Placental pericyte (primary cell): ENCODE measurements at places on chromosomes 13 and 19. TPM values are rescaled to one million over a fixed set of nuclear protein-coding genes. Genes with fewer than 3 reads are reported as not detected.

UGGT2 gene
- total RNA-seq, result 52.1 and 69.4 TPM in 2 replicates

F7 gene
- not detected in 2 replicates for total RNA-seq

ADGRE1 gene
- 0.22 TPM in 1 of 2 replicates, not detected in the other for total RNA-seq

ELSPBP1 gene
- not detected in 2 replicates for total RNA-seq

LRG1 gene
- total RNA-seq, result under 0.01 TPM in 1 of 2 replicates, not detected in the other

ELL gene
- 23.9 and 27.6 TPM in 2 replicates for total RNA-seq

RFXAP gene
- 1.5 and 2.3 TPM in 2 replicates for total RNA-seq

GPR12 gene
- total RNA-seq, result not detected in 2 replicates

ATCAY gene
- 0.14 TPM in 1 of 2 replicates, not detected in the other for total RNA-seq

TJP3 gene
- total RNA-seq, result not detected in 2 replicates

ZNF865 gene
- 2.4 and 2.6 TPM in 2 replicates for total RNA-seq

PLEKHA4 gene
- 5.4 and 6.3 TPM in 2 replicates for total RNA-seq

PABPC3 gene
- under 0.01 TPM in 1 of 2 replicates, not detected in the other for total RNA-seq

CEACAM6 gene
- not detected in 2 replicates for total RNA-seq

SBK2 gene
- total RNA-seq, result not detected in 2 replicates

ACP7 gene
- not detected in 2 replicates for total RNA-seq

KIRREL2 gene
- total RNA-seq, result not detected in 2 replicates

SULT2A1 gene
- total RNA-seq, result not detected in 2 replicates

UBL5 gene
- total RNA-seq, result 103 and 155 TPM in 2 replicates

KLK2 gene
- not detected in 2 replicates for total RNA-seq

DAND5 gene
- 0.14 TPM in 1 of 2 replicates, not detected in the other for total RNA-seq

KLK15 gene
- total RNA-seq, result not detected in 2 replicates

SEMA6B gene
- 0.43 and 1.3 TPM in 2 replicates for total RNA-seq

RNF17 gene
- total RNA-seq, result 0.88 TPM in 1 of 2 replicates, not detected in the other

FFAR1 gene
- not detected in 2 replicates for total RNA-seq

SELENOV gene
- total RNA-seq, result not detected in 2 replicates

KLK10 gene
- total RNA-seq, result not detected in 2 replicates

EXOC3L2 gene
- total RNA-seq, result under 0.01 TPM in 1 of 2 replicates, not detected in the other

CACNG7 gene
- total RNA-seq, result 4.4 and 4.7 TPM in 2 replicates

ARRDC5 gene
- not detected in 2 replicates for total RNA-seq

NALCN gene
- 5.5 and 8.2 TPM in 2 replicates for total RNA-seq

ZNF541 gene
- not detected in 2 replicates for total RNA-seq

PRSS57 gene
- total RNA-seq, result not detected in 2 replicates

LCP1 gene
- 4.8 and 43.2 TPM in 2 replicates for total RNA-seq

HCST gene
- total RNA-seq, result 0.44 and 0.86 TPM in 2 replicates

FLT3 gene
- not detected in 2 replicates for total RNA-seq

MAP2K7 gene
- total RNA-seq, result 13.8 and 14.6 TPM in 2 replicates

FFAR2 gene
- total RNA-seq, result not detected in 2 replicates

ZNF416 gene
- total RNA-seq, result 6.3 and 8.6 TPM in 2 replicates

SLC10A2 gene
- not detected in 2 replicates for total RNA-seq

STOML3 gene
- total RNA-seq, result not detected in 2 replicates

DLEU7 gene
- not detected in 2 replicates for total RNA-seq

CASP14 gene
- not detected in 2 replicates for total RNA-seq

GSX1 gene
- total RNA-seq, result not detected in 2 replicates

PLEKHF1 gene
- 11.6 and 28.2 TPM in 2 replicates for total RNA-seq

CEACAM7 gene
- total RNA-seq, result not detected in 2 replicates

OR7A5 gene
- not detected in 2 replicates for total RNA-seq

CGB8 gene
- total RNA-seq, result not detected in 2 replicates

TYK2 gene
- total RNA-seq, result 56.2 and 108 TPM in 2 replicates

ZNF701 gene
- 9.2 and 14.3 TPM in 2 replicates for total RNA-seq

TEX26 gene
- not detected in 2 replicates for total RNA-seq
